Globus pallidus (tissue), 1 donor: ENCODE measurements at places on chromosomes 16 and 17.

GRCh38 chr17:9120471-9120870, 99.2 kb downstream of the NTN1 start:
- no peak for DNase-seq

GRCh38 chr17:69417545-69418483, 3.3 kb downstream of the MAP2K6 start:
- no peak for DNase-seq

GRCh38 chr17:16007439-16007838, 7.8 kb downstream of the TTC19 start:
- no peak for DNase-seq

DNA sequence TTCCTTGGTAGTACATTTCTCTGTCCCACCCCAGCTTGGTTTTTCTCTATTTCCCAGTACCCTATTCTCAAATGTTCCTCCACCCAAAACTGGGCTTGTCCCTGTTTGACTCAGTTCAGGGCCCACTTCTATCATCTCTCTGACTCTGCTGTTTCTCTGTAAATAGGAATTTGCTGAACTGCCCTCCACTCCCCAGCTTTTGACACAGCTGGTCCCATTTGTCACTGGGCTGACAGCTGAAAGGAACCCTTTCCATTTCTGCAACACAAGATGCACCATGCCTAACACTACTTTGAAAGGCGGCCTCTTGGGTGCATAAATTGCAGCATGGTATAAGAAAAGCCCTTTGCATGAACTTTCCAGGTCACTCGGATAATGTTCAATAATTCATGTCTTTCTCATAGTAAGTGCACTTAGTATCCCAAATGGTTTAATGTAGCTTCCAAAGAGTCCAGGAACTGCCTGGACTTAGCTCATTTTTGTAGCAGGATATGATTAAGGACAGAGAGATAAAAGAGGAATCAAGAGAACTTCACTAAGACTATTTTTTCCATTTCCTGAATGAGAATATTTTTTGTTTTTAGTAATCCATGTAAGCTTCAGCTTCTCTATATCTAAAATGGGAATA, 256.7 kb downstream of the CDH11 start:
- DNase-seq = no peak

- no peak for DNase-seq
These were observed 13.1 kb downstream of the CDRT4 start for GRCh38 chr17:15454346-15454745.
